ENCODE measurements at places on chromosomes 5 and 9.
A peak's percentile ranks its signal among the peaks of the same experiment; 100 is the strongest.

- peak; percentile 66 for DNase-seq
These were observed 8.4 kb upstream of the RGS3 start for GRCh38 chr9:113454914-113455761.

GRCh38 chr9:116163293-116164055 lies 9.9 kb downstream of the PAPPA start:
- no peak for DNase-seq

DNA sequence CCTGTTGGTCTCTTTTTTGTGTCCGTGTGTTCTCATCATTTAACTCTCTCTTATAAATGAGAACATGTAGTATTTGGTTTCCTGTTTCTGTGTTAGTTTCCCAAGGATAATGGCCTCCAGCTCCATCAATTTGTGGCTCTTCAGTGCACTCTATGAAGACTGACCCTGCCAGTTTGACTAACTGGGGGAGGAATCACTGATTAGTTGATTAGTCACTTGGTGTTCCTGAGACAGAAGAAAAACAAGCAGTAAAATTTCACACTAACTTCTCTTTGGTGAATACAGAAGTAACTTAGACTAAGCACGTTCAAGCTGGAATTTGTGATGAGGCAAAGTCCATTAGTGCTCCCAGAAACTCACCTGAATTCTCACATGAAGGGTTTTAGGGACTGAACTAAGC lies 495.8 kb upstream of the RORB start:
- no peak for DNase-seq

DNA sequence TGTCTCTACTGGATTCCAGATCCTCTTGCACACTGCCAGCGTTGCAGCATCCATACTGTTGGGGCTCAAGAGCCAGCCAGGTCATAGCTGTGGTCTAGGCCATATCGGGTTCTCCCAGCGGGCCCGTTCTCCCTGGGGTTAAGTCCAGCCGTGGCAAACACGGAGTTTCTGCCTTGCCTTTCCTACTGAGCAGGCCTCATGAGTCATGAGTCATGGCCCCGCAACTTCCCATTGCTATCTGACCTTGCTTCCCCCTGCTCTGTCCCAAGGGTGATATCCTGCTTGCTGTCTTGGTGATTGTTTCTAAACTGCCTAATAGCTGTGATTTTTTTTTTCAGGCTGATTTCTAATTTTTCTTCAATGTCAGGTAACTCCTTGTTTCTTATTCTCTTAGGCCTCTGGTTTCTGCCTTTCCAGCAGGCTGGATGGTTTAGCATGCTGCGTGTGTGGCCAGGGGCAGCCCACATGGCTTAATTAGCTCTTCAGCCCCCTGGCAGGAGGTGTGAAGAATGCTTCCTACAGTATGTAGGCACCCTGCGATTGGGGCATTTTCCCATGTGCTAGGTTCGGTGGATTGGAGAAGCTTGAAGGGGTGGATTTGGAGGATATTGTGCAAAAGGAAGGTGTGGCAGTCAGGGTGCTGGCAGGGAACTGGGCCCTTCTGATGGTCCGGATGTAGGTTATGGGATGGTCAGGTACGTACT lies 18.7 kb downstream of the DAPK1 start:
- DNase-seq = peak; percentile 70

DNA sequence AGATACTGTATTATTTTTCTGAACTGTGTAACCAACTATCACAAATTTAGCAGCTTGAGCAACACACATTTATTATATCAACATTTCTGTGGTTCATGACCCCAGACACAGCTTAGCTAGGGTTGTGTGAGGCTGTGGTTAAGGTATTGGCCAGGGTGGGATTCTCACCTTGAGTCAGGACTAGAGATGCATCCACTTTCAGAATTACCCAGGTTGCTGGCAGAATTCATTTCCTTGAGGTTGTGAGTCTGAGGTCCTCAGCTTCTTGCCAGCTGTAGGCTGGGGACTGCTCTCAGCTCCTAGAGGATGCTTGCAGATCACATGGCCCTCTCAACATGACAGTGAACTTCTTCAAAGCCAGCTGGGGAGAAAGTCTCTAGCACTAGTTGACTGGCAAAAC lies 122.5 kb upstream of the RASGRF2 start:
- DNase-seq = no peak

DNA sequence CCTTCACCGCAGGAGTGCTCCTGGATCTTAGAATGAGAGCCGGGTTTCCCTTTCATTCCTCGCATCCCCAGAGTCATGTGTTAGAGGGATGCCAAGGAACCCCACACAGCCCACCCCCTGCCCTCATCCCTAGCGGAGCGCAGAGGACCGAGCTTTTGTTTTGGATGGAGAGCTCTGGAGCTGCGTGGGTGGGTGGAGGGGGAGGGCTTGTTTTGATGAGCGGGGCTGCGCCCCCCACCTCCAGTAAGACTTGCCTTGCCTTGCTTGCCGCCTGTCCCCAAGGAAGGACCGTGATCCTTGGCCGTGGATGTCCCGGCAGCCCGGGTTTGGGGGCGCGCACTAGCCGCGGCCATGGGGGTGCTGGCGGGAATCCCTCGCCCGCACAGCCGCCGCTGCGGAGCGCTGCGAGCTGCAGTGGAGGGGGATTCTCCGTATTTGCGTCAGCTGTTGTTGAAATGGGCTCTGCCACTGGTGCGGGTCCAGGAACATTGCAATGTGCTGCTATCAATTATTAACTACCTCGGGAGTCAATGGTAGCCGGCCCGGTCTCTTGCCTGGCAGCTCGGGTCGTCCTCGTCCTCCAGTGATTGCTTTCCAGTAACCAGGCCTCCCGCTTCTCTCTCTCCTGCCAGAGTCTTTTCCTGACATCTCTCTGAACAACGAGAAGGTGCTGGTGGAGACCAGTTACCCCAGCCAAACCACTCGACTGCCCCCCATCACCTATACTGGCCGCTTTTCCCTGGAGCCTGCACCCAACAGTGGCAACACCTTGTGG lies 1.0 kb downstream of the EGR1 start:
- DNase-seq = no peak

DNA sequence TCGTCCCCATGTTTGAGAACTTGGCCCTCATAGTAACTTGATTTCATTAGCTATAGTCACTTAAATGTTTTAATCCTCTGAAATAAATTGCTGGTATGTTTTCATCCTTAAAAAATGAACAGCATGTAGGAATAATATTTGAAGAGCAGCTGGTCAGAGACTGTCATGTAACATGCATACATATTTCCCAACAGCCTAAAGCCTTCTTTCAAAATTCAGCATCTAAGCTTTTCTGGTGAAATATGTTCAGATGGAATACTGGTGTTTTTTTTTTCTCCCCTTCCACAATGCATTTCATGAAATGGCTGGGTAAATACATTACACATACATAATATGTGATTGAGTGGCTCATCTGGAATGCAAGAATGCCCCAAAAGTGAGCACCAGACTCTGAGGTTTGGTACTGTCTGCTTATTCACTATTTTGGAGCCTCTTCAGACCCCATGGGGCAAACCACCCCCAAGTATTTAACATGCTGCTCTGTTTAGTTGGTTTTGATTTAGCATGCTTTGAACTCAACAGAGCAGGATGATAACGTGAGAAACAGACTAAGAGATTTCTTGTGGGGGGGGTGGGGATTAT lies 94.0 kb downstream of the SMARCA2 start:
- DNase-seq = no peak

DNA sequence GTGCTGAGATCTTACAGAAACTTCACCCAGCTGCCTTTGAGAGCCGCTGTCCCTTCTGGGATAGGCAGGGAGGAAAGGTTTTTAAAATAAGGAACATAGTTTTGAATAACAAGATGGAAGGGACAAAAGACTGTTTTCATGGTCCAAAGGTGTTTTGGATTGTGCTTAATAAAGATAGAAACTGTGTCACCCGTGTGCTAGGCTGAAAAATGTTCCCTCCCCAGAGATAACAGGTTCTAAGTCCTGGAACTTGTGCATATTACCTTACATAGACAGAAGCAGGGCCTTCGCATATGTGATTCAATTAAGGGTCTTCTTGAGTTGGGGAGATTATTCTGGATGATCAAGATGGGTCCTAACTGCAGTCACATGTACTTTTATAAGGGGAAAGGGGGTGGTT lies 1.9 kb upstream of the CEMIP2 start:
- DNase-seq = no peak

- no peak for DNase-seq
These were observed 45.7 kb upstream of the PTGS1 start for GRCh38 chr9:122325124-122325523.

DNA sequence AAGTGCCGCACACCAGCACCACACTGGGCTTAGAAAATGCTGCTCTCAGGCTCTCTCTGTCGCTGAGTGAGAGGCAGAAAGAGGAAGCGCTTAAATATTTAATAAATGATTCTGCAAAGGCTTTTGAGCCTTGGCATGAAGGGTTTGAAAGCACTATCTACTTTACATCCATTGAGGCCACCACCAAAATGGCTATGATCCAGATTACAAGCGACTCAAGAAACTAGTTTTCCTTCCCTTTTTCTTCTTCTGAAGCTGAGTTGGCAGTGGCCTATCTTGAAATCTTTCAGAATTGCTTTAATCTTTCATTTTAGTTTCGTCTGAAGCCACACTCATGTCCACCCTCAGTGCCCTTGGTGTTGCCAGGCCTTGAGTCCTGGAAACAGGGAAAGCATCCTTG lies 59.5 kb downstream of the EBF1 start:
- no peak for DNase-seq

GRCh38 chr5:87457706-87458105 lies 45.0 kb upstream of the CCNH start:
- no peak for DNase-seq

- DNase-seq = no peak
These were observed 238.3 kb downstream of the NPR3 start for GRCh38 chr5:32949286-32949970.

DNA sequence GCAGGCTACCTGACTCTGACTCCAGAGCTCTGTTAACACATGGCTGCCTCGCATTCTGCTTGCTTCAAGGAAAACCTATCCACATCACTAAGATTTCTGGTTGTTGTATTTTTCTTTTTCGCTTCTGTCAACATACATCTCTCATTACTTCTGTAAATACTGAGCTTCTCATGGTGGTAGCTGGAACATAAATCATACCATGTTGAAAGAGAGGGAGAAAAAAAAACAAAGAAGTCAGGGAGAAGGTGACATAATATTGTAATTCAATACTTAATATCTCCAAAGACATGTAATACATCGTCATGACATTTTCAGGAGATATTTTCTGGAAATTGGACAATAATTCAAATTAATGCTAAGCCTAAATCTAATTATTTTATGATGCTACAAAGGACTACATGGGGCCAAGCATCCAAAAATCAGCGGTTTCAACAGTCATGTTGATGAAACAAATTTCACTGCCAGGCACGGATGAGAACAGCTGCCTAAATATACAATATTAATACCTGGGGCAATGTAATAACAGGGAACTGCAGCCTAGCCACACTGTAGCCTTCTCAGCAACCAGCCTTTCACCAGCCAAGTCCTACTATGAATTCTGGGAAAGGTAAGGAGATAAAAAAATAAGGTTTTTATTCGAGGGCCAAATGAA lies 332.0 kb downstream of the TRIM32 start:
- DNase-seq = no peak

DNA sequence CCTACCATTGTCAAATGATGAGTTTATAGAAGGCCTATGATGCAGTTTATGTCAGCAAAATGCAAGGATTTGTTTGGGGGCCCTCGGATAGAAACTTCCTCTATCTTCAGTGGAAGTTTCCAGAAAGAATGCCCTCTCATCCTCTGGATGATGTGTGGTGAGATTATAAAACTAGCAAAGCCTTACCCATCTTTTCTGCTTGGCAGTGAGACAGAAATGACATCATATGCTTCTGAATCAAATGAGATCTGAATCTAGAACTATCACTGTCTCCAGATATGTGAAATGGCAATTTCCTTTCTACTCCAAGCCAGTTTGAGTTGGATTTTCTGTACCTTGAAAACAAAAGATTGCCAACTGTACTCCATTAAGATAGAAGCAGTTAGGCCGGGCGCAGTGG lies 60.4 kb upstream of the CKMT2 start:
- no peak for DNase-seq

DNA sequence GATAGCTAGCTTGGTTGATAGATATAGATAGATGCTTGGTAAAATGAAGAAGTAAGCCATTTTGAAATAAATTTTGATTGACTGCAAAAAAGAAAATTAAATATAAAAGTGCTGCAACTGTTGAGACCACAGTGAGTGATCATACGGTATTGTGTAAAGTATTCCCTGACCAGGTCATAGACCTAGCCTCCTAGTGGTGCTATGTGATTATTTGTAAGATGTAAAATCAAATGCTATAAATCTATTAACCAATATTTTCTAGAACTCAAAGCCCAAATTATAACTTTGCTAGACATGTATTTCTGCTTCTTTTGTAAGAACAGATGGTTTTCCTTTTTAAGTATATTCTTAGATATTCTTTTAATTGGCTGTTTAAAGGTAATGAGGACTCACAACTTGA lies 480.2 kb upstream of the PTPRD start:
- no peak for DNase-seq

DNA sequence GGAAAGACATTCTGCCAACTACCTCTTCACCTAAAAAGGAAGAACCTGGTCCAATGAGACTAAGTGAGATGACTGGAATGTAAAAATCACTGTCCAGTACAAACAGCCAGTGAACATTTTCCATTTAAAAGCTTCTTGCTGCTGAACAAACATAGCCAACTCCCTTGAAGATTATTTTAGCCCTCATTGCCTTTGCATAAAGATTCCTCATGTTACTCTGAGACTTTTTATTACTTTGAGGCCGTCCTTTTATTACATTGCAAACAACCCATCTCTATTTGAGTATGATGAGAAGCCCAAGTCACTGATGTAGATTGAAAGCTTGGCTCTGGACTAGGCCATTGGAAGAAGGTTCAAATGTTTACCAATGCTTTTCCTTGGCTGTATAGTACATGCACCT lies 649.8 kb downstream of the CETN3 start:
- DNase-seq = no peak

- no peak for DNase-seq
These were observed 56.8 kb upstream of the TMEM252 start for GRCh38 chr9:68597362-68597997.

GRCh38 chr5:160339406-160340130 lies 27.2 kb upstream of the CCNJL start:
- DNase-seq = no peak

DNA sequence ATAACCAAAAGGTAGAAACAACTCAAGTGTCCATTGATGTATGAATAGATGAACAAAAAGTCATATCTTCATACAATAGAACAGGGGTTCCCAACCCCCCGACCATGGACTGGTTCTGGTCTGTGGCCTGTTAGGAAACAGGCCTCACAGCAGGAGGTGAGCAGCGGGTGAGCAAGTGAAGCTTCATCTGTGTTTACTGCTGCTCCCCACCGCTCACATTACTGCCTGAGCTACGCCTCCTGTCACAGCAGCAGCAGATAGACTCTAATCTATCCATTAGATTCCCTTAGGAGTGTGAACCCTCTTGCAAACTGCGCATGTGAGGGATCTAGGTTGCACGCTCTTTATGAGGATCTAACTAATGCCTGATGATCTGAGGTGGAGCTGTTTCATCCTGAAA lies 478.0 kb downstream of the BRINP1 start:
- DNase-seq = no peak

- no peak for DNase-seq
These were observed 186.1 kb downstream of the C9orf152 start for GRCh38 chr9:110021891-110022290.

GRCh38 chr9:127370147-127370579 lies 26.8 kb upstream of the SLC2A8 start:
- no peak for DNase-seq

- DNase-seq = no peak
These were observed 97.6 kb upstream of the GRHPR start for GRCh38 chr9:37324691-37325490.

Measured in Right ventricle myocardium superior (tissue), 1 donor.